ENCODE measurements at places on chromosomes 4 and X.

GRCh38 chr4:57404483-57404882 lies 294.3 kb upstream of the IGFBP7 start:
- DNase-seq = no peak

GRCh38 chr4:5139141-5139540 lies 87.9 kb downstream of the STK32B start:
- DNase-seq = no peak

- DNase-seq = no peak
Measured at GRCh38 chr4:41257906-41258305, 1.2 kb downstream of the UCHL1 start.

DNA sequence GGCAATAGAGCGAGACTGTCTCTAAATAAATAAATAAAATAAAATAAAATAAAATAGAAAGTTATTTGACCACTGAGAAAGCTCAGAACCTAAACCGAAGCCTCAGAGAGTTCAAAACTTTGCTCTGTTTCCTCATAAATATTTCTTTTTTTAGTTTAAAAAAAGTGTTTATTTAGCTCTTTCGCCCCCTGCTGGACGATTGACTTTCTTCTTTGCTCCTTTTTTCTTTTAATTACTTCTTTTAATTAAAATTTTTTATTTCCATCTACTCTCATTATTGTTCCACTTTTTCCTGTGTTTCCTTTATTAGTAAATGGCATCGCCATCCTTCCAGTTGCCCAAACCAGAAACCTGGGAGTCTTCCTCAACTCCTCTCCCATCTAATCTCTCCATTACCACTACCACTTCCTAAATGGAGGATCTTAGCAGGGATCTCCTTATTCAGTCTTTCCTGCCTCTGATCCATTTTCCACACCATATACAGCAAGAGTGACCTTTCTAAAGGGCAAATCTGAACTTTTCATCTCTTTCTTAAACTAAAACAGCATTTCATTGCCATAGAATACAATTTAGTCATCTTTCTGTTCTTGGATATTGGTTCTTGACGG lies 728 bp upstream of the IL13RA2 start:
- no peak for DNase-seq

GRCh38 chr4:98851806-98852205 lies 77.1 kb downstream of the EIF4E start:
- DNase-seq = peak; percentile 79

- peak; percentile 34 for DNase-seq
Measured at GRCh38 chr4:76801621-76802235, 96.2 kb downstream of the SOWAHB start.

DNA sequence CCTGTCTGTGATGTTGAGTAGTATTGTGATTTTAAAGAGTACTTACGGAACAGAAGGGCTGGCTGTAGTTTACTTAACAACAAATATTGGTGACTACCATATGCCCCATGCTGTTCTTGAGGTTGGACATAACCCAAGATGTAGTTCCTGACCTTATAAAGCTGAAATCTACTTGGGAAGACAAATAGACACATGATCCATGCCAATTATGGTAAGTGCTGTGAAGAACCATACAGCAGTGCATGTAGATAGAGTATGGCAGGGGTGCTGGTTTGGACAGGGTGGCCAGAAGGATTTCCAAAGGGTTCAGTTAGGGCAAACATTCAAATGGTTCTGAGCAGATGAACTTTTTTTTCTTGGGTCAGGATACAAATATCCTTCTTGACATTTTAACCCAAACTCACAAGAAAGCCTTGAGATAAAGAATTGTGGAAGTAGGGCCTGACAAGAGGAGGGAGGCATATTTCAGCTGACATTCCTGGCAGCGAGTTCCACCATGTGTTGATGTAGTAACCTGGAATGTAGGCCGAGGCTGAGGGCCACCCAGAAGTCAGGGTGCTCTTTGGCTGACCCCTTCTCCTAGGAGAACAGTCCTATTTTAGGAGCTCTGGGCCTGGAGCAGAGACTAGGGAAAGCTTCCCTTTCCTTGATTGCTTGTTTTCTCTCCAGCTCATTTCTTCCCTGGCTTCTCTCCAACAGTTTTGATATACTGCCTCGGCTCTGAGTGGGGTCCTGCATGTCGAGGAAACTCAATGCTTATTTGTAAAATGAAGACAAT lies 74.2 kb downstream of the FREM3 start:
- DNase-seq = peak; percentile 52

DNA sequence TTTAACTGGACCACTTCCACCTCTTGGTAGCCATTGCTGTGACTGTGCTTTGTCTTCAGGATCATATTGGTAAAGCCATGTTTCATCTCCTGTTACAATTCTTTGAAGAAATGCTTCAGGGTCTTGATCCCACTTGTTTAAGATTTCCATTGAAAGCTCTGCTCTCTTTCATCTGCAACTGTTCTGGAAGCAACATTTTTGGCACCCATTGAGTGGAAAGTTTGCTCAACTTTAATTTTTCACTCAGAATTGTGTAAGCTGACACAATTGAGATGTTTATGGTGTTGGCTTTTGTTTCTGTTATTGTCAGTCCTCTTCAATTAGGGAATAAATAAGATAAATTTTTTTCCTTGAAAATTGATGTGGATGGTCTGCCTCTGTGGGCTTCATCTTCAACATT lies 237.4 kb downstream of the MAPK10 start:
- no peak for DNase-seq

- no peak for DNase-seq
Measured at GRCh38 chr4:10326075-10326474, 131.2 kb downstream of the ZNF518B start.

Data from EH (cell line).